ENCODE measurements at places on chromosomes 5 and 9. TPM values are rescaled to one million over a fixed set of nuclear protein-coding genes. Genes with fewer than 3 reads are reported as not detected.

- DNase-seq, result no peak
- peak overlapping the region; percentile 16 for H3K27ac ChIP-seq
- H3K4me3 ChIP-seq, result peak overlapping the region; percentile 69
- no peaks in the 10 kb centered on the region for H3K4me1 ChIP-seq
- H3K36me3 ChIP-seq, result no peaks in the 10 kb centered on the region
- no peaks in the 10 kb centered on the region for H3K27me3 ChIP-seq
Observed at GRCh38 chr5:139903795-139904565, 108.4 kb downstream of the PSD2 start.

- no peak overlapping the region for H3K4me3 ChIP-seq
- no peaks in the 10 kb centered on the region for H3K36me3 ChIP-seq
- DNase-seq, result no peak
- H3K27me3 ChIP-seq, result no peaks in the 10 kb centered on the region
Observed at GRCh38 chr9:112028242-112029221, 131.9 kb downstream of the UGCG start.

DNA sequence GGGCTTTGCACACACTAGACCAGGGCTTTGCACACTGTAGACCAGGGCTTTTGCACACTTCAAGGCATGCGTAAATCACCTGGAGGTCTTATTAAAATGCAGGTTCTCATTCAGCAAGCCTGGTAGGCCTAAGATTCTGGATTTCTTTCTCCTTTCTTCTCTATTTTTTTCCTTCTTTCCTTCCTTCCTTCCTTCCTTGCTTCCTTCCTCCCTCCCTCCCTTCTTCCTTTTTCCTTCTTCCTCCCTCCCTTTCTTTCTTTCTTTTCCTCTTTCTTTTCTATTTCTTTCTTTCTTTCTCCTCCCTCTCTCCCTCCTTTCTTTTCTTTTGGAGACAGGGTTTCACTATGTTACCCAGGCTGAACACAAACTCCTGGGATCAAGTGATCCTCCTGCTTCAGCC, 24.3 kb upstream of the CNOT6 start:
- no peak overlapping the region for H3K27ac ChIP-seq
- no peaks in the 10 kb centered on the region for H3K4me1 ChIP-seq
- no peaks in the 10 kb centered on the region for H3K27me3 ChIP-seq
- H3K36me3 ChIP-seq, result no peaks in the 10 kb centered on the region
- DNase-seq, result no peak

The ZNF658 gene
- 4.5 TPM for total RNA-seq

The IQGAP2 gene
- total RNA-seq, result 70.2 TPM
